ENCODE measurements at places on chromosomes 6 and 20.
A peak's percentile ranks its signal among the peaks of the same experiment; 100 is the strongest.

- DNase-seq: no peak
These were observed 41.8 kb upstream of the BMP6 start for GRCh38 chr6:7684076-7684475.

DNA sequence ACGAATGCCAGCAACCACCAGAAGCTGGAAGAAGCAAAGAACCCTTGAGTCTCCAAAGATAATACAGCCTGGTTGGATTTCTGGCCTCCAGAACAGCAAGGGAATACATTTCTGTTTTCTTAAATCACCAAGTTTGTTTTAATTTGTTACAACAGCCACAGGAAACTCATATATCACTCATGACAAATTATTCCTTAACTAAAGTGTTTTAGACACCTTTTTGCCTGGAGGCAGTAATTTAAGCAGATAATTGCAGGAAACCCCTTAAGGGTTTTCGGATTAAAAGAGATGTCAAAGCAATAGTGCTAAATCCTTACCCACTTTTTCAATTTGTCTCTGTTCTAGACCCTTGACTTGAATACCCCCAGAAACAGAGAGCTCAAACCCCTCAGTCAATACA is 1050.0 kb downstream of the EPHA7 start:
- no peak for DNase-seq

- peak; percentile 35 for DNase-seq
These were observed 119.3 kb downstream of the BMP7 start for GRCh38 chr20:57147185-57147584.

DNA sequence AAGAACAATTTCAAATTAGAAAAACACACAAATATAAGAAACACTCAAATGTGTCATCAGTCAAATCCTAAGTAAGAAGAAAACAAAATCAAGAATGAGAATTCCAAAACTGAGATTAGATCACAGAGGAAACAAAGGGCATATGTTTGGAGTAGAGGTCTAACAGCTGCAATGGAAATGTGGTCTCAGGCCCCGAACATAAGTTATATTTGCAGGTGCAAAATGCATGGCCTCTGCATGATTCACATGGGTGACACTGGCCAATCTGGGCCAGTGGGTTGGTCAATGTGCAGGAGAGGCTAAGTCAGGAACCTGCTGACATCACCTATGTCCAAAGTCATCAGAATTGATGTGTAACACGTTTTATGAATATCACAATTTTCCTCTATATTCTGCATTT is 108.5 kb upstream of the MAP7 start:
- DNase-seq: no peak

DNA sequence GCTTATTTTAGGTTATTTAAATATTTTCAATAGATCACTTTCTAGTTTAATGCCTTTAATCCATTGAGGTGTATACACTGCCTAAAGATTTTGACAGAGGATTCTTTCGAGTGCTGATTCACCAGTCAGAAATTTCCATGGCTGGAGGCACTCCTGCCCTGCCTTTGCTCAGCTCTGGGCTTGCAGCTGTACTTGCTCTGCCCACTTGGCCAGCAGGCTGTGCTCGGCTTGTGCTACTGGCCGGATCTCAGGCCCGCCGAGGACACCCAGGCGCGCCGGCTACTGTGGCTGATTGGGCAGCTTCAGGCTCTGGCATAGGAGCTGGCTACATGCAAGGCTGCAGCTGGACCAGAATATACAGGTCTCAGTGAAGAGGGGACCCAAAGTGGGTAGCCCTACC is 675.1 kb upstream of the MMS22L start:
- DNase-seq: no peak

DNA sequence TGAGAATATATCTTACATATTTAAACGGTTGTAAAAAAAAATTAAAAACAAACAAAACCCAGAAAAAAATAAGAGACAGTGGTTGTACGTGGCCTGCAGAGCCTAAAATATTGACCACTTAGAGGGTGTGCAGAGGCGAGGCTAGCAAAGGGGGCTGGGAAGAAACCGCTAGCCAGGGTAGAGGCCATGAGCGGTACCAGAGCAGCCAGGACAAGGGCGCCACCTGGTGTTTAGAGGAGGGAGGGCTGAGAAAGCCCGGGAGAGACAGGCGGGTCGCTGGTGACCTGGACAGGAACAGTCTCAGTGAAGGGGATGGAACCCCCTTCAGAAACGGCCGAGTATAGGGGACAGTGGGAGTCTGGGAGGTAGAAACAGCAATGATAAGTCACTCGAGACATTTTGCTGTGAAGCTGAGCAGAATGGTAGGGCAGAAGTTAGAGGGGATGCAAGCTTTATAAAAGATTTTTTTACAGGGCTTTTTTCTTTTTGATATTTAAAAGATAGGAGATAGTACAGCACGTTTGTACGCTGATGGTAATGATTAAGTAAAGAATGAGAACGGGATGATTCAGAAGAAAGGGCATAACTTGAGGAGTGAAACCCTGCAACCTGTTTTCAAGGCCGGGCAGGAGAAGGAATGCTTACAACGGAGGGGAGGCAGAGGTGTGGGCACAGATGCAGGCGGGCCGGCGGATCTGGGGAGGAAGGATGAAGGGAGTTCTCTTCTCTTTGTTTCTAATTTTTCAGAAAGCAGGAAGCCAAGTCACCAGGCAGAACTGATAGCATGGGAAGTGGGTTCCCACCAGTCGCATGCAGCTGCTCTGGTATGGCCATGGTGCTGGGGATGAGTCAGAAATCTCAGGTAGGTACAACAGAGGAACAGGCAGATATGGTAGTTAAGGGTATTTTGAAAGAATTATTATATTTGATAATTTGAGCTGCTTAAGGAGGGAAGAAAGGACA is 76.2 kb downstream of the FAM229B start:
- peak; percentile 59 for DNase-seq

DNA sequence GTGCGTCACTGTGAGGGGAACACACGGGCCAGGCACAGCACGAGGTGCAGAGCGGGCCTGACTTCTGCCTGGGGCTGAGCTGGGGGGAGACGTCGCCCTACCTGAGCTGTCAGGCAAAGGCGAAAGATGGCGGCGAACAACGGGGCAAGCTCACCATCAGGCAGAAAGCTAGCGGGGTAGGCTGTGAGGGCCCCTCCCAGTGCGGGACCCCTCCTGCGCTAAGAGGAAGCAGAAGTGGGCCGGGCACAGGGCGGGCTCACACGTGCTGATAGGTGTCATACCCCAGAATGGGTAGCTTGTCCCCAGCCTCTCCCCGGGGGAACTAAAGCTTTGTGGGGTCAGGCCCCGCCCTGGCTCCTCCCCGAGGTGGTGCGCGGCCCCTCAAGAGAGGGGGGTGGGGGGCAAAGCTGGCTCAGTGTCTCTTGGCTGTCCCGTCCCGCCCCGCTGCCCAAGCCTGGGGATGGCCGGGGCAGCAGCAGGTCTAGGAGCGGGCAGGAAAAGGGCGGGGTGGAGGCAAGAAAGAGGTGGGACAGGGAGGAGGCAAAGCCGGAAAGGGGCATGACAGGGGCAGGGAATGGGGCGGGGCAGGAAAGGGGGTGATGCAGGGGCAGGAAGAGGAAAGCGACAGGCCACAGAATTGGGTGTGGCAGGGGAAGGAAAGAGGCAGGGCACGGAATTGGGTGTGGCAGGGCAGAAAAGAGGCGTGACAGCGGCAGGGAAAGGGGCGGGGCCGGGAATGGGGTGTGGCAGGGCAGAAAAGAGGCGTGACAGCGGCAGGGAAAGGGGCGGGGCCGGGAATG is 14.7 kb downstream of the UCKL1 start:
- DNase-seq: peak; percentile 87

GRCh38 chr6:137761487-137761886 is 105.6 kb upstream of the TNFAIP3 start:
- DNase-seq: no peak

GRCh38 chr6:53236241-53236640 is 87.6 kb upstream of the GCM1 start:
- no peak for DNase-seq

DNA sequence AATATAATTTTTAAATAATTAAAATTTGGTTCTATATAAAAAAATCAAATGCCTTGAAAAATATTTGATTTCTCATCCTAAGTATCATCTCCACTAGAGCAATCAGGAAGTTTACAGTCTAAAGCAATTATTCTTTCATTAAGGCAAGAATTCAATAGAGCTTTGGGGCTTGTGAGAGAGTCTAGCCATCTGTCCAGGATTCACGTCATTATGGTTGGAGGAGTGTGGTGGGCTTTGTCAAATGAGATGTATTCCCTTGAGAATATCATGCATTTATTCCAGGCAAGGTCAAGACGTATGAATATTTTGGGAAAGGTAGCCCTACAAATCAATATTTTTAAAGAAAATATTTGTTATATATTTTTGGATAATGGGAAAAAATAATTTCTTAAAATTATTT is 132.4 kb downstream of the ELOVL4 start:
- DNase-seq: no peak

DNA sequence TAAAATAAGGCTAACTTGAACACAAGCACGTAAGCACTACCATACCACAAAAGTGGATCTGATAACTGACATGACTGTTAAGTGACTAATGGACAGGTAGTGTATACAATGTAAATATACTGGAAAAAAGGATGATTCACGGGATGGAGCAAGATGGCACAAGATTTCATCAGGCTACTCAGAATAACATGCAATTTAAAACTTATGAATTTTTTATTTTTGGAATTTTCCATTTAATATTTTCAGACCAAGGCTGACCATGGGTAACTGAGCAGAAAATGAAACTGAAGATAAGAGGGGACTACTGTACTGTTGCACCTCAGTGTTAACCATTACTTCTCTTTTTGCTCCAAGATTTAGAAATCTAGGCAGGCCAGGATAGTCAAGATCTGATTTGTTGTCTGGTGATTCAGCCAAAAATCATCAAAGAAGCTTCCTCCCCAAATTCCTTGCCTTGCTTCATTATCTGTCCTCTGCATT is 45.4 kb downstream of the TPBG start:
- no peak for DNase-seq

- no peak for DNase-seq
These were observed 13.4 kb upstream of the MYO6 start for GRCh38 chr6:75735491-75736186.

GRCh38 chr6:125534430-125535263 is 214.8 kb upstream of the HEY2 start:
- DNase-seq: no peak

DNA sequence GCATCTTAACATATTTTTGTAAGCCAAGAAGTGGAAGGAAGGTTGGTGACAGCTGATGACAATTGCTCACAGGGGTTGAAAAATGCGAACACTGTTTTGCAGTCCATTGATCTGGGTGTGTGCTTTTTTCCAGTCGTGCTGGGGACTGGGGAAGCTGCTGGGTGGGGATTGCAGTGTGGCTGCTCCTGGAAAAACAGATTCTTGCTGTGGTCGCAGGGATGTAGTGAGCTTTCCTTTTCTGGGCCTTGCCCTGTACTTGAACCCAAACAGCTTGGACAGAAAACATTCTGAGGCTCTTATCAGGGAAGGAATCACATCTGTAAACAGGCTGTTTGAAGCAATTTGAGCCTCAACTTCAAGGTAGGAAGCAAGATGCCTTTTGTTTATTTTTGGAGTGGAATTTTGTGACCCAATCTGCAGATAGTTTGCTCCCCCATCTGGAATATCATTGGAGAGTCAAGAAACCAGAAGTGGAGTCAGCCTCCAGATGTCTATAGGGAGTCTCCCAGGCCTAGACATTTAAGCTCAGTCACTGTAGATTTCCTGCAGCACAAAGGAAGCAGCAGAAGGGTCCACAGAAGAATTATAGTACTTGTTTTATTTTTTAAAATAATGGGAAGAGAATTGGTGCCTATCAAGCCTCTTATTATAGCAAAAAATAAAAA is 279.2 kb upstream of the FERMT1 start:
- no peak for DNase-seq
